ENCODE measurements at places on chromosomes 11 and 22.

DNA sequence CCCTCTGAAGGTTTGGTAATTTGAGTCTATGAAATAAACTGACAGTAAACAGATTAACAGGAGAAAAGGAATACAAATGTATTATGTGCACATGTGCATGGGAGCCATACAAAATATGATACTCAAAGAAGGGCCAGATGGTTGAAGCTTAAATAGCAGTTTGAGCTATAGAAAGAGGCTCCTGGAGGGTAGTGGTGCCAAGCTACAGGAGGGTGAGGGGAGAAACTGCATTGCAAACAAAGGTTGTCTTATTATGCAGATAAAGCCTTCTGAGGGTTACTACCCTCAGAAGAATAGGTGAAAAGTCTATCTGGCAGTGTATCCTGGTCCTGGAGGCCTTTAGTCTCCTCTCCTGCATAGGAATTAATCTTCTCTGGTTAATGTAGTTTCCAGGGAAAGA is 267.3 kb upstream of the MPPED2 start:
- DNase-seq: no peak

DNA sequence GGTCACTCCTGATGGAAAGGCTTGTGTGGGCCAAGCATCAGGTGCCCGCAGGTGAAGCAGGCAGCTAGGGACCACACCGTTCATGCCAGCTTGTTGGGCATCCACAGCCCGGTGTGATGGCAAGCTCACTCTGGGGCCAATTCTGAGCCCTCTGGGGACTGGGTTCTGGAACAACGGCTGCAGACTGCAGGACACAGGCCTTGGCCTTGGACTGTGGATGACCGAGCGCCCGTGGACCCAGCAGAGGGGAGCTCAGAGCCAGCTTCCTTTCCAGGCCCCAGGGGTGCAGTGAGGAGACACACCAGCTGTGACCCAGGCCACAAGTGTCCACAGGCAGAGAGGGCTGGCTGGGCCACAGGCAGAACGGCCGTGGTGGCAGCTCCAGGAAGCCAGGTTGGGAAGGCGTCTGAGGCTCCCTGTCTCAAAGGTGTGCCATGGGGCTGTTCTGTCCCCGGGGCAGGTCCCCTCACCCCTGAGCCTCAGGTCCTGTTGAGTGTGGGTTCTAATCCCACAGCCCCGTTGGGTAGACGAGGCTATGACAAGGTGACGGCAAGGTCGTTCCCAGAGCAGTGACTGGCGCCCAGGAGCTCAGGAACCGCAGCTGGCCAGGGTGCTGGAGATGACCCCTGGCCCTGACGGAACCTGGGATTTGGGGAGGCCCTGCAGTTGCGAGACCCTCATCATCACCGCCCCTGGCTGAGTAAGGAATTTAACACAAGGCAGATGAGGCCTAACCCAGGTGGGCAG is 1079.4 kb downstream of the BRD1 start:
- no peak for DNase-seq

- DNase-seq: peak; percentile 63
Observed at GRCh38 chr11:10450462-10451425, 4.3 kb upstream of the AMPD3 start.

DNA sequence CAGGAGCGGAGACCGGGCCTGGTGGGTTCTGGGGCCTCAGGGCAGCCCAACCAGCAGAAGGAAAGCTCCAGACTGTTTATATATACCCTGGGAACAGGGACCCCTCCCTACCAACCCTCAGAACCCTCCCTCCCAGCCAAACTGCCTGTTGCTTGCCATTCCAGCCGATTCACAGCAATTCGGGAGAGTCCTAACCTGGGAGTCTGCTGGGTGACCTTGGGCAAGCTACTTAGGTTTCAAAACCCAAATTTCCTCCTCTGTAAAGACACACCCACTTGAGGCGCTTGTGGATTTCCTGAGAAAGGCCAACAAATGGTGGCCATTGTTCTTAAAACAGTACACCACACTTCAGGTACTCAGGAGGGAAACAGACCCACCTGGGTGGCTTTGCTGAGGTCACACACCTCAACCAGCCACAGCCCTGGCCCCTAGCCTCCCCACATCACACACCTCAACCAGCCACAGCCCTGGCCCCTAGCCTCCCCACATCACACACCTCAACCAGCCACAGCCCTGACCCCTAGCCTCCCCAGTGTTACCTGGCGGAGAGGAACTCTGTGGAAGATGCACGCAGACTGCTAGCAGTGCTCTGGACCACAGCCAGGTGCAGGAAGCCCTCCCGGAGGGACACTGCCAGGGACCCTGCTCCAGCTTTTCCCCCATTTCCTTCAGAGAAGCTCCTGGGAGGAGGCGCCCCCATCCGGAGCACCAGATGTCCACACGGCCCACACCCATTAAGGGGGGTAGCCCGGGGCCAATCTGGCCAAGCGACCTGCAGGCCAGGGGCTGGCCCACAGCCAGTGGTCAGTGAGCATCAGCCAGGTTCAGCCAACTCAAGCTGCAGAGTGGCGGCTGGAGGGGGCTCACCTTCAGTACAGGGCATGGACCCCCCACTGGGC is 6.2 kb downstream of the SHISA8 start:
- DNase-seq: no peak

DNA sequence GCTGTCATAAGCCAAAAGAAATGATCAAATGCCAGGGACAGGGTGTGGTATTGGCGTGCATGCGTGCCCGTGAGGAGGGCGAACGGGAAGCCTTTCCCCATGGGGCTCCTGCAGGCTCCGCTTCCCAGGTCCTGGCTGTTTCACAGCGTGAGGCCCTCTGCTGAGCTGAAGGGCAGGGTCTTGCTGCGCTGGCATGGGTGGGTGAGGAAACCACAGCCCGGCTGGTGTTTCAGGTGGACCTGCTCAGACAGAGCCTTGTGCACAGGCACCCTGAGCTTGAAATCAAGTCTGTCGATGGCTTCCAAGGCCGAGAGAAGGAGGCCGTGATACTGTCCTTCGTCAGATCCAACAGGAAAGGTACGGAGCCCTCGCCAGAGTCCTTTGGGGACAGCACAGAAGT is 31.4 kb downstream of the IGHMBP2 start:
- DNase-seq: no peak

- DNase-seq: no peak
Observed at GRCh38 chr11:33532720-33533385, 167.8 kb downstream of the C11orf91 start.

DNA sequence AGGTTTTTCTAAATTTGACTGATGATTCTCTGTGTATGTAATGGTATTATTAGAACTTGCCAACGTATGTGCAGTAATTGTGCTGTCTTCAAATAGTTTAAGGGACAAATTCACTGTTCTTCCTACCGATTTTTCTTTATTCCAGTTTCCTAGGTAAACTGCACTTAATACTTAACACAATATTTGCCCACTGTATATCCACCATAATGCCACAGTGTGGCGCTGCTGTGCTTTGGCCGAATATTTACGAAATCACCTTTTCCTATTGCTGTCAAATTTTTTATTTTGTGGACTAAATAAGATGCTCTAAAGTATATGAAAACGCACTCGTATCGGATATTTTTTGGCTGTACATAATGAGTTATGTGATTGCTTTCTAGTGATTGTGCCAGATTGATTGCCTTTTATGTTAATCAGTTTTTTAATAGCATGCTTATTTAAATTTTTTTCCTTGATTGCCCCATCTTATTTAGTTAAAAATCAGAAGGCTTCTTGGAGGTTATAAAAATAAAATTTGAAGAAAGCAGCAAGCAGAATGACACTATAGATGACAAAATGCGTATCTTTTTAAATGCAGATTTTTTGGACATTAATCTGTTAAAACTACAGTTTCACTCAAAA is 10.5 kb downstream of the AASDHPPT start:
- DNase-seq: peak; percentile 62

- peak; percentile 17 for DNase-seq
Observed at GRCh38 chr11:129278586-129279319, 86.6 kb upstream of the ARHGAP32 start.

DNA sequence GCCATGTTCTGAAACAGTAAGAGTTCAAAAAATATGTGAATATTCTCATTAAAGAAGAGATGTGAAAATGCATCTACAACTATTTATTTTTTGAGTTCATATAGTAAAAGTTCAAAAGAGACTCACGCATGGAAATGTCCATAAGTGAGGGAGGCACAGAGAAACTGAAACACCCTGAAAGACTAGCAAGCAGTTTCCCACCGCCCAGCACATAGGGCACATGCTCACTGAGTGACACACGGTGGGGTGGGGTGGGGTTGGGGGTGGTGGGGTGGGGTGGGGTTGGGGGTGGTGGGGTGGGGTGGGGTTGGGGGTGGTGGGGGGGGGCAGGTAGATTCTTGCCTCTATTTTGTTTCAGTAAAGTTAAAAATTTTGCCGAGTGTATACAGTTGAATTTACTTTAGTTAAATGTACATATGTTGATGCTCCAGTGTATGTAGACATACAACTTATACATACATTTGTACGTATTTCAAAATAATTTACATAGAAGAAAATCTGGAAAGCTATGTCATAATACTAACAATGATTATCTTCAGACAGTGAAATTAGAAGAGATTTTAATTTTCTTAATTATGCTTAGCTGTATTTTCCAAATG is 6.3 kb downstream of the CCDC34 start:
- DNase-seq: no peak

DNA sequence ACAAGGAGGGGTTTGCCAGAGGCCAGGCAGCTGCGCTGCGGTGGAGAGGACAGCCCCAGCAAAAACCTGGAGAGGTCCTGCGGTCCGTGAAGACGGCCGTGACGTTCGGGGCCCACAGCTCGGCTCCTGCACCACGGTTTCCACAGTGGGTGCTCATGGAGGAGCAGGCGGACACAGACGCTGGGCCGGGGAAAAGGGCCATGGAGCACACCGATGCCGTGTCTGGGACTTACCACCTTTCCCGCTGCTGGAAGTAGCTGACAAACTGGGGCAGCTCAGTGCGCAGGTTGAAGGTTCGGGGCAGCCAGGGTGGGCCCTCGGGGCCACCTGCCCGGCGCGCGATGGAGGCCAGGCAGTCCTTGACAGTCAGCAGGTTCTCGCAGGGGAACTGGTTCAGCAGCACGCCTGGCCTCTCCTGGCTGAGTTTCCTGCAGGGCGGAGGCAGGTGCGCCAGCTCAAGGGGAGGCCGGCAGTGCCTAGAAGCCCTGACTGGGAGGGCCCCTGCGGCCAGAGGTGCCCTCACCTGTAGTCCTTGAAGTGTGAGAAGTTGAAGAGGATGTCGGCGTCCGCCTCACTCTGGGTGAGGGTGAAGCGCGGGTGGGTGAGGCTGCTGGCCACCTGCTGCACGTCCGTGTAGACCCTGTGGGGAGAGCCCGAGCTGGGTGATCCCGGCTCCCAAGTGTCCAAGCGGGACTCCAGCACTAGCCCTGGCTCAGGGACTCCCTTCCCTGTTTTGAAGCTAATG is 12.8 kb downstream of the TTLL12 start:
- no peak for DNase-seq
